ENCODE measurements at places on chromosomes 3 and 15.
A peak's percentile ranks its signal among the peaks of the same experiment; 100 is the strongest.

DNA sequence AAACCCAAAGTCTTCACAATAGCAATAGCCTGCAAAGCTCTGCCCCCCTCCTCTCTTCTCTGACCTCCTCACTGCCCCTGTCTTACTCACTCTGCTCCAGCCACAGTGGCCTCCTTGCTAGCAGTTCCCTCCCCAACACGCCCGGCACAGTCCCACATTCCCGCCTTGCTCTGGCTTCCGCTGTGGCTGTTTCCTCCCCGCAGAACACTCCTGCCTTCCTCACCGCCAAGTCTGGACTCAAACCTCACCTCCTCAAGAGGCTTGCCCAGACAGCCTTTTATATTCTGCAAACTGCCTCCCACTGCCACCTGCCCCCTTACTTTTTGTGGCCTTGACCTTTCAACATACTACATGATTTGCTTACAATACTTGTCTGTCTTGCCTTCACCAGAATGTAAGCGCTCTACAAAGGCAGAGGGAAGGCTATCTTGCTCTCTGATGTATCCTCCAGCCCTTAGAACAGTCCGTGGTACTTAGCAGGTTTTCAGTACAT is 406 bp upstream of the MPI start:
- no peak for DNase-seq

DNA sequence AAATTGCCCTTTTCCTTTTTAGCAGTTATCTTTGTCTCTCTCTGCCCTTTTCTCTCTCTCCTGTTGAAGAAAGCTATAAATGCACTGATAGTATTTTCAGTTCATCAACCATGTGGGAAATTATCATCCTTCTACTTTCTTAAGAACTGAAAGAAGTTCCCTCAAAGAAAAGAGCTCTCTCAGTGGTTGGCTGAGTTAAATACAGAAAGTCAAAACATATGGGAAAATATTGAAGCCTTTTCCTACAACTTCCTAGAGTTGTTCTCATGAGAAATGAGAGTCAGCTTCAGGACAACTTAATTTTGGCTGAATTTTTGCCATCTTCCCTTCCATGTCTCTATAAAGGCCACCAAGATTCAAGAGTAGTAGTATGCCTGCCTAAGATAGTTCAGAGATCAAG is 96.7 kb downstream of the NFKBIZ start:
- no peak for DNase-seq

- DNase-seq, result no peak
Measured at GRCh38 chr3:159038405-159038804, 236.6 kb downstream of the MFSD1 start.

DNA sequence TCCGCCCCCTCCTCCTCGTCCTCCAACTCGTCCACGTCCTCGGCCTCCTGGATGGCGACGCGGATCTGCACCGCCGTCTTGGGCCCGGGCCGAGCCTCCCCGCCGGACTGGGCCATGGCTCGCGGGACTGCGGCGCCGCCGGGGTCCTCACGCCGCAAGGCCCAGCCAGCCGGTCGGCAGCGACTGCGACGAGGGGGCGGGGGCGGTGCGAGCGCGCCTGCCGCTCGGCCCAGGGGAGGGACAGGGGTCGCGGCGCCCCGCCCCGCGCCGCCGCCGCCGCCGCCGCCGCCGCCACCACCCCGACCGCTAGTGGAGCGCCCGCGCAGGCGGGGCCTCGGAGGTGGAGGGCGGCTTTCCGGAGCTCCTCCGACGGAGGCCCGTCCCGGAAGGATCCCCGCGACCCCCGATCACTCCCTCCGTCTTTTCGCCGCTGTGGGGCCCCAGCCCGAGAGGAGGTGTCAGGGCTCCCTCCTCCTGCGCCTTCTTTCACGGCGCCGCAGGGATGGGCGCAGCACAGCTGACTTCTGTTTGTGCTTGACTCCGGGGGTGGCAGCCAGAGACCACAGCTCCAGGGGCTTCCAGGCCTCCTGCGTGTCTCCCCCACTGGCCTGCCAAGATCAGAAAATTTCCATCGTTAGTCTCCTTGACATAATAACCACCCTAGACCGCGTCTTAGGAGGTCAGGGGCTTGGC is at the start of gene LARP6:
LARP6 (minus strand) TSS at position 185 of the 693 bp plus-strand sequence; CDS start at position 116, 69 bp downstream.
- peak; percentile 3 for DNase-seq

DNA sequence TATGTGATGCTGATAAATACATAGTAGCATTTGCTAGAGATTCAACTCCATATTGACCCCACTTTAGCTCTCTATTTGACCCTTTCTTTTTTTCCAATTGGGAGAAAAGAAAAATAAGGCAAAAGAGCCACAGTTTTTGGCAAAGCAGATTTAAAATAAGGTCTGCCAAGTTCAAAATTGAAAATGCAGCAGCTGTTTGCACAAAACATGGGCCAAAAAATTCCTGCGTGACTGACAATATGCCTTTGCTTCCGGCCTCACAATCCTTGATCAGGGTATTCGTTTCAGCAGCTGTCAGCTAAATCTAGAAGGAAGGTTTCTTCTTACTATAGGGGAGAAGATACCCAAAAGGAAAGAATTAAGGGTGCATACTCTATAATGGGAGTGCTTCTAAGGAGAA is 563.5 kb upstream of the CCDC54 start:
- DNase-seq, result no peak

- DNase-seq, result no peak
Measured at GRCh38 chr15:95127356-95127755, 896.0 kb downstream of the MCTP2 start.

DNA sequence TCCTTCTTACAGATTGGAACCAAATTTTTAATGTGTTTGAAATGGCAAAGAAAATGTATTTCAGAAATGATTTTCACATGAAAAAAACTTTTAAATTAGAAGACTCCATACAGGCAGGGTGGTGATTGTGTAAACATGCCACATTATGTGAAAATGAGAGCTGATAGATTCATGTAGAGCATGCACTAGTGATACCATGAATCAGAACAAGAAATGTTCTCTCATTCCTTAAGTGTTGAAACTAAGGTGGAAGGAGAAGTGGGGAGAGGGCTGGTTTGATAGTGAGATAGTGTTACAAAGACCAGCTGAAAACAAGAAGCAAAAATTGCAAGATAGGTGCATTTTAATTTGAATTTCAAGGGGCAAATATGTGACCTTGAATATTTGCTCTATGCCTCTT is 100.3 kb downstream of the CCNL1 start:
- DNase-seq, result no peak

- no peak for DNase-seq
Measured at GRCh38 chr3:191721390-191721861, 260.5 kb downstream of the PYDC2 start.
